ENCODE measurements at places on chromosomes 4 and X.

DNA sequence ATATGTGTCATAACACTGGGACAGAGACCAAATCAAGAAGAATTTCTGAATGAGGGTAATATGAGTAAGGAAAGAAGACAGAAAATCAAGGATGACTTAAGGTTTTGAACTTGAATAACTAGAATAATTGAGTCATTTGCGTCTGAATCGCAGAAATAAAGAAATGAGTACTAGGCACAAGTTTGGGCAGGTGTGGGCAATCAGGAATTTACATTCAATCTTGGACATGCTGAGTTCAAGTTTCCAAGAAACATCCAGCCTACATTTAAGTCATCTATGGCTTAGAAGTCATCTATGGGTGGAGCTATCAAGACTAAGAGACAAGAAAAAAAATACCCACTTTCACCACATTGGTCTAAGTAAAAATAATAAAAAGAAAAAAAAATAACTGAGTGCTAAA, 30.4 kb upstream of the WDR44 start:
- DNase-seq = no peak

DNA sequence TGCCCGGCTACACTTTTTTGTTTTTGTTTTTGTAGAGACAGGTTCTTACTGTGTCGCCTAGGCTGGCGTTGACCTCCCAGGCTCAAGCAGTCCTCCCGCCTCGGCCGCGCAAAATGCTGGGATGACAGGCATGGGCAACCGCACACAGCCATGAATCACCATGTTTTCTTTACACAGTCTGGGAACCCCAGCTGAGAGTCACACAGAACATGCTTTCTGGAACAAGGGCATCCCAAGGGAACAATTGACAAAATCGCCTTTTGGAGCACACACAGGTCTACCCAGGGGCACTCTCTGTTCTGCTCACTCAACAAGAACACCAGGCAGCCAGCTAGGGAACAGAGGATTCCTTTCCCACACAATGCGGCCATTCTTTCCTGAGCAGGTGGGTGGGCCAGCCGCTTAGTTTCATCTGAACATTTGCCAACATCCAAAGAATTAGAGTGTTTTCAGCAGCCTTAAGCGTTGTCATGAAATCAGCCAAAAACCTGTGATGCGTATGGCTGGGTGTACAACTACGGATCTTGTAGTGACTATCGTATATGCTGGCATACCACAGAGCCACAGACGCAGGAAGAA, 15.7 kb downstream of the PRKX start:
- DNase-seq = no peak

DNA sequence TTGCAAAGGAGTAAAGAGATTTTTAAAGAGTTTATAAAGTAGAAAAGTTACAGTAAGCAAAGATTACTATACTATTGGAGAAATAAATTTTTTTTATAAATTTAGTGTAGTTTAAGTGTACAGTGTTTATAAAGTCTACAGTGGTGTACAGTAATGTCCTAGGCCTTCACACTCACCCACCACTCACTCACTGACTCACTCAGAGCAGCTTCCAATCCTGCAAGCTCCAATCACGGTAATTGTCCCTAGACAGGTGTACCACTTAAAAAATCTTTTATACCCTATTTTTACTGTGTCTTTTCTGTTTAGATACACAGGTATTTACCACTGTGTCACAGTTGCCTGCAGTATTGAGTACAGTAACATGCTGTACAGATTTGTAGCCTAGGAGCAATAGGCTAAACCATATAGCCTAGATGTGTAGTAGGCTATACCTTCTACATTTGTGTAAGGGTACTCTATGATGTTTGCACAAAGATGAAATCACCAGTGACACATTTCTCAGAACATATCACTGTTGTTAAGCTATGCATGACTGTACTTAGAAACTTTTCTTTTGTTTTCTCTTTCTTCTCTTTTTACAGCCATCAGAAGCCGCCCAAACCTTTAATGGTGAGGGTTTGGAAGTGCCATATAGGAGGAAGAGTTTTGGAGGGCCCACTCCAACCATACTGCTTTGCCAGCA, 11.8 kb upstream of the SH3RF1 start:
- no peak for DNase-seq

GRCh38 chr4:51851090-51851936, 8.4 kb downstream of the DCUN1D4 start:
- DNase-seq = no peak

DNA sequence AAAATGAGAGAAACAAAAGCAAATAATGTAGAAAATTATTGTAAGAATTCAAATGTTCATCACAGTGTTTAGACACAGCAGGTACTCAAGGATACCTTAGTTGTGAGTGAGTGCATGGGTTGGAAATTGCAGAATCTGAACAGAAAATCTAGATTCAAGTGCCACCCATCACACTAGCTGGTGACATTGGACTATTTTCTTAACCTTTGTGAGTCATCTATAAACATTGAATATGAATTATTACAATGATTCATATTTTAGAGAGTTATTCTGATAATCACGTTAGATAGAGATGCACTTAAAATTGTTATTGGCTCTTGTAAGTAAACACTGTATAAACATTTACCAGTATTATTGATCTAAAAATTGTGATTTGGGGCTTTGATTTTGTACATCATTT, 1113.1 kb downstream of the STIM2 start:
- no peak for DNase-seq

DNA sequence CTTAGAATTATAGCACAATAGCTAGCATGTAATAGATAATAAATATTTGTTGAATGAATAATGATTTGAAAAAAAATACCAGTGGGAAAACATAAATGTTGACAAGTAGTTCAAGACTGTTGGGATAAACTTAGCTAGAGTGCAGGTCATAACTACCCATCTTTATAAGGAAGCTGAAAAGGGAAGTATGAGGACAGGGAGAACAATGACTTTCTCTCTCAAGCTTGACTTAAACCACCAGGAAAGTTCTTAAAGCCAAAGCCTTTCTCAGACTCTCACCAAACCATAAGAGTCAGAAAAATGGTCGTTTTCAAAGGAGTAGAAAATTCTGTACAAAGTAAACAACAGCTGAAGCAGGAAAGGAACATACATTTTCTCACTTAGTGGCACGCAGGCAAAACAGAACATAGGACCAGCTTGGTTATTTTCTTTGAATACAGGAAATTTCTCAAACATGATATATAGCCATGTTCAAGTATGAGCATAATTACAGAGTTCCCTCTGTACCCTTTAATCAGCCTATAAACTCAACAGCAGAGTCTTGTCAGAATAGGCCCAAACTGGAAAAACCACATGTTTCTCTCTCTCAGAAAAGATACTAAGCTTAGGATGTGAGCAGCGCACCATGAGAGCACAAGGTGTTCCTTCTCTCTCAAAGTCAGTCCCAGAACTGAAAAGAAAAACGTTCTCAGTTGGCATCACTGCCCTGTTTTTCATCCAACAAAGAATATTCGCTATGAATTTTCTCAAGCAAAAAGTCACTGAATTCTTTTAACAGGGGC, 28.7 kb downstream of the MAPK10 start:
- DNase-seq = no peak

- no peak for DNase-seq
These were observed at the start of gene DIPK2B for GRCh38 chrX:45200741-45201234. TSS of gene DIPK2B (minus strand) at chrX:45200876. CDS start at chrX:45200826, 50 bp downstream.

DNA sequence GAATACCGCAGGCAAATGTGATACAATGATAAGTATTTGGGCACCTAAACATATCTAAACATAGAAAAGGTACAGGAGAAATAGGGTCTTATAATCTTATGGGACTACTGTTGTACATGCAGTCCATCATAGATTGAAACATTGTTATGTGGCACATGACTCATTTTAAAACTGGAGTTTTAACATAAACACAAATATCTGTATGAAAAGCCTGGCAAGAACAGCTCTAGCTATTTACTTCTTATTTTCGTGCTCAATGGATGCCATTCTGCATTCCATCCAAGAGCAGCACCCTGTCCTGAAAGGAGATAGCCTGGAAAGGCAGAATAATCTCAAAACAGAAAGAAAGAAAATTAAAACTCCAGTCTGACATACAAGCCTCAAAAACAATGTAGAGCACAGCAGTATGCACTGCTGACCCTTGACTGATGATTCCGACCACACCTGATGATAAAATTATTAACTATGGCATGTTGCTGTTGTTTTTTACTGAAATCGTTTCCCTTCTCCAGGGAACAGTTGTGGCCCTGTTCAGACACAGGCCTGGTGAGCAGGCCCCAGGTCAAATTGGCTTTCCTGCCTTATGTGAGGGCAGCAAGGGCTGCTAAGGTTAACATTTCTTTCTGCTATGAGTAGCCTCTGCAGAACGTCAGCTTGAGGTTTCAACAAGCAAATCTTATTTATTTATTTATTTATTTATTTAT, 152.7 kb downstream of the APBB2 start:
- no peak for DNase-seq

DNA sequence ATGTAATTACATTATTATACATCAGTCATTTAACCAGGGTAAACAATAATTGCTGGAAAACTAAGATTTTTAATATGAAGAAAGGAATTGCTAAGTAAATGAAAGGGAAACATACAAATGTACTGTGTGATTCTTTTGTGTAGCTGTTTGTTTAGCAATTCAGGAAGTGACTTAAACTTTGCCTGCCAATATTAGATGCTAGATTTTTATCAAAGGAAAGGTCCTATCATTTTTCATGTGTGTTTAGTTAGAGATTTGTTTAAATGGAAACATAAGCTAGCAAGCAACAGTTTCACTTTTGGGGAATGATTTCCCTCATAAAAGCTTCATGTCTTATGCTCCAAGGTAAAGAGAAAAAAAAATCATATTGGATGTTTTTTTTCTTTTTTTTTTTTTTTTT, 95.1 kb upstream of the LIMCH1 start:
- no peak for DNase-seq

DNA sequence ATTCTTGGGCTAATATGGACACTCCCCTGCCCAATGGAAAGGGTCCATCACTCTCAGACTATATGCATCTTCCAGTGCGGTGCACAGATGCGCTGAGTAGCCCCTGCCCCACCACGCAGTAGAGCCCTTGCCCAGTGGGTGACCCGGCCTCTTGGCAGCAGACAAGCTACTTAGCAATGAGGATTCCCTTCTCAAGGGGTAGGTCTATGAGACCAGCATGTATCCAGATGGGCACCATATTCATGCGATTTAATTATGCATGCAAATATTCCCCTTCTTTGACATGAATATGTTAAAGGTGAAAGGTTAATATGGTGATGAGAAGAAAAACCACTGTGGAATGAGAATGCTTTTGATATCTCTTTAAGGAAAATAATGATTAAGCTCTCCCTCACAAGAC, 77.7 kb downstream of the ZNF827 start:
- no peak for DNase-seq

DNA sequence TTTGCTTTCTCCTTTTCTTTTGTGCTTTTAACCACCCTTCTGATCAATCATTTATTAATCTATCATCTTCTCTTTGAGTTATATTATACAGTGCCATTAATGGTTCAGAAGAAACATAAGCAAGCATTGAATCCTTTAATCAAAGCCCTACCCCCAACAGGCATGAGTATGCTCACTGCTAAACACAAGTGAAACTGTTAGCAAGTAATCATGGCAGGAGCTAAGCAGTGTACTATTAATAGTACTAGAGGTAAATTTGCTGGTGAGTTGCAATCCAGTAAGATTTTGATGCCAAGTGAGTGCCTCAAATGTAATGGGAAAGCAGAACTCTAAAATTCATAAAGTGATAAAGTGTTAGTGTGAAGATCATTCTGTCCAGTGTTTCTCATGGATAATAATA, 57.2 kb downstream of the FNIP2 start:
- DNase-seq = no peak

GRCh38 chr4:144732584-144733428, 86.8 kb downstream of the HHIP start:
- DNase-seq = no peak

DNA sequence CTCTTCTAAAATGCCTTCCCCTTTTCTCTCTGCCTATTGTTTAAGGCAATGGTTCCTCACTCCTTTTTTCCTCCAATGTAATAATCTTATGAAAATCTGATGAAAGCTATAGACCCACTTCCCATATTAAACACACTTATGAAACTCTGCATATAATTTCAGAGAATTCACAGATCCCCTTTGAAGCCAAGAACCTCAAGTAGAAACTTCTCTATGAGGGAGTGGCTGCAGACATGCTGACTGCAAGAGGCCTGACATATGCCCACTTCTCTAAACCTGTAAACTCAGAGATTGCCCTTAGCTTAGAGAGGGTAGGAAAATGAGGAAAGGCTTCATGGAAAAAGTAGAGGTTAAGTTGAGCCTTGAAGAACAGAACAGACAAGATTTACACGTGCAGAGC, 37.6 kb downstream of the TAB3 start:
- no peak for DNase-seq

DNA sequence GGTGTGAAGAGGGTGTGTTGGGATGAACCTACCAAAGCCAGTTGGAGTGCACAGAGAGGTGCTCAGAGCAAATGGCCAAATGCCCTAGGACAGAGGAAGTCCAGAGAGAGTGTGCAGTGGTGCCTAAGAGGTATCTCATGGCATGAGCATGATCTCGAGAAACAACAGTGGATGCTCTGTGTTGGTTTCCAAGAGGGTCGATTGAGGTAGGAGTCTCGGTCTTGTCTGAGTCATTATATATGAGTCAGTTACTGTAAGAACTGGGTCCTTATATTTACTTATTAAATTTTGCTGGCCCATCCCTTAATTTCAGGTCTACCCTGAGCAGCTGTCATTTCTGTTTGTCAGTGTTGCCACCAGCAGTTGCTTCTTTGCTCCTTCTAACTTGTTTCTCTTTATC, 86.6 kb upstream of the TMEM150C start:
- DNase-seq = no peak

DNA sequence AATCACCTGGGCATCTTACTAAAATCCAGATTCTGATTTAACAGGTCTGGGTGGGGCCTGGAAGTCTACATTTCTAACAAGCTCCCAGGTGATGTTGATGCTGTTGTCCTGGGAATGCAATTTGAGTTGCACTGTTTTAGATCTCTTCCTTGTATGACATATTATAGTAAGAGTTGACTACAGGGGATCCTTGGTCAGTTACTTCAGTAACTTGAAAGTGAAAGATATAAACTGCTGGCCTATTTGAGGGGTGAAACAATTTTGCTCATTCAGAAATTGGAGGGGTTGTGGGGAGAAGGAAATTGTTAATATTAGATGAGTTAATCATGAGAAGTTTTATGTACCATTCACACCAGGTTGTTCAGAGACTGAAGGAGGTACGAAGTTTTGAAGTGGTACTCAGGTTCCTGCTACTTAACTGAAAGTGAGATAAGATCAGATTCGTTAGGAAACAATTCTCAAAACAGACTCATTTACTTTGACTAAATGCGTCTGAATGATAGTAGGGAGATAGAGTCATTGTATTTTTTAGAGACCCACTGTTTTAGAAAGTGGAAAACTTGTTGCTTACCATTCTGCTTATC, 12.5 kb downstream of the SH2D1A start:
- no peak for DNase-seq
